ENCODE measurements at places on chromosomes 5 and 9.

DNA sequence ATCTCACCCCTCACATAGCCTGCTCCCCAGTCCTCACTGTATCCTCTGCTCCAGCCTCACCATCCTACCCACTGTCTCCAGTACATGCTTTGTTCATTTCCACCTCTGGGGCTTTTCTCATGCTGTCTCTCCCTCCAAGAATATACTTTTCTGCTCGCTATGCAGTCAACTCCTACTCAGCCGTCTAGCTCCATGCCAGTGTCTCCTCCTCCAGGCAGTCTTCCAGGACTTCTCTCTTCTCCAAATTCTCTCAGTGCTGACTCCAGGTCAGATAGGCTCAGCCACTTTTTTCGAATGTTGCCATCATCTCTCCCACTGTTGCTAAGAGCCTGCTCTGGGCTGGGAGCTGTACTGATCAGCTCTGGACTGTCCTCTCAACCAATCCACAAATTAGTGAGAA is 8.0 kb upstream of the DAB2IP start:
- DNase-seq = no peak

DNA sequence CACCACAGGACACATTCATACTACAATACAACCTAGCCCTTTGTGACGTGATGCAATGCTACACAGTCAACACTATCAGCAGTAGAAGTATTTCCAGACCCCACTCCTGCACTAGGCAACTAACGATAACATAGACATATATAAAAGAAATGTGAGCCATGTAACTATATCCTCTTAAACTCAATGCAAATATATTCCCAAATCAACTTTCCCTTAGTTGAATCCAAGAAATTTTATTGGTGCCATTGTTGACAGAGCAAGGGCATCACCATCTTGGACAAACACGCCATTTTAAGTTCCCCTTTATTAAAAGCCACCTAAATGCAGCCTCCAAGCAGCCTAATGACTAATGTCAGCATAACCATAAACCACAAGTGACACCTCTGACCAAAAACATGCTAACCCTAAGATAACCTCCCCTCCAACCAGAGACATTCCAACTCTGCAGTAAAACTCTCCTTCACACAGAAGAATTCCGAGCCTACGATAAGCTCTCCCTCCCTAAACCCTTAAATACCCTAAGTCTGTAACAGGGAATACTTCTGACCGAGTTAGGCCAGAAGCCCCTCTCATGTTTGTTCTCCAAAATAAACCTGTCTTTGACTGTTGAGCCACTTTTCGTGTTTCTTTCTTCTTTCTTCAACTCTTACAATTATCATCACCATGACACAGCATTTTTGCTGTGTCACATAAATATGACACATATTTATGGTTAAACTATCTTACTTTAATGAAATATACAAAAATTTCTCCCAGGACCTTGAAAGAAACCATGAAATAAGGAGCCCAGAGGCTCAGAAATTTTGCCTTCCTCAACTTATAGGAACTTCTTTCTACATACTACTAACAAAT is 1497.8 kb downstream of the EFNA5 start:
- DNase-seq = no peak

GRCh38 chr9:84068872-84069271 is 88.3 kb downstream of the RMI1 start:
- DNase-seq = no peak

DNA sequence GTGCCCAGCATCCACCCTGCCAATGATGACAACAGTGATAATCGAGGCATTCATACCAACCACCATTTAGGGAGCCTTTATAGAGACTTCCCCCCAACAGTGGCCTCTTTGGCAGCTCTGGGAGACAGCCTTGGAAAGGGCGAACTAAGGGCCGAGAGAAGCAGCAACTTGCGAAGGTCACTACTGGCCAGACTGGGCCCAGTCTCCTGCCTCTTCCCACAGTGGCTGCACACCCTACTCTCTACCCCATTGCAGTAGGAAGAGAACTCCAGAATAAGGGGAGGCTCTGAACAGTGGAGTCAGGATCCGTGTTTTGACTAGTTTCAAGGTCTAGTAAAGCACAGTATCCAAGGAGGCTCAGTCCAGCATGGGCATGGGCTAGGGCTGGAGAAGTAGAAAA is 5.3 kb downstream of the LHX6 start:
- no peak for DNase-seq

- no peak for DNase-seq
These were observed 61.1 kb downstream of the PTCH1 start for GRCh38 chr9:95455714-95456113.

DNA sequence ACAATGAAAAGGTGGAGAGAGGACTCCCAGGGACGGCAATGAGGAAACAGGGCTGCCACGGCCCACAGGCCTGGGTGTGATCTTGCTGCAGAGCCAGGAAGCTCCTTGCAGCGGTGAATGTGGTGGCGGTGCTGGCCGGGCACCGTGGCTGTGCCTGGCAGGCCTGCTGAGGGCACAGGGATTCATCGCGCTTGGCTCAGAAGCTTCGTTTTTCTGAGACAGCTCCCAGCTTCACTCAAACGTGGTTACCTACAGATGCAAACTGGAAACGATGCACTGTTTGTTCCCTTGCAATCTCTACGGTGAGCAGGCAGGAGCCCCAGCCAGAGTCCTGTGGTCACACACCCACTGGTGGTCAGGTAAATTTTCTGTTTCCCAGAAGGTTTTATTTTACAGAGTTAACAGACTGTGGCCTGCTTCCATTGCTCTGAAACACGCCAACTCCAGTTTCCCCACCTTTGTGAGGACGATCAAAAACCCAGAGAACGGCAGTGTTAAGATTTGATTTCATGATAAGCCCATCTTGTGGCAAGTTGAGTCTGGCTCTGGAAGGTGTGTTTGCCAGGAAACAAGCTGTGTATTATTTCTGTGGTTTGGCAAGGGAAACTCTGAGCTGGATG is 183.9 kb downstream of the AUH start:
- no peak for DNase-seq

DNA sequence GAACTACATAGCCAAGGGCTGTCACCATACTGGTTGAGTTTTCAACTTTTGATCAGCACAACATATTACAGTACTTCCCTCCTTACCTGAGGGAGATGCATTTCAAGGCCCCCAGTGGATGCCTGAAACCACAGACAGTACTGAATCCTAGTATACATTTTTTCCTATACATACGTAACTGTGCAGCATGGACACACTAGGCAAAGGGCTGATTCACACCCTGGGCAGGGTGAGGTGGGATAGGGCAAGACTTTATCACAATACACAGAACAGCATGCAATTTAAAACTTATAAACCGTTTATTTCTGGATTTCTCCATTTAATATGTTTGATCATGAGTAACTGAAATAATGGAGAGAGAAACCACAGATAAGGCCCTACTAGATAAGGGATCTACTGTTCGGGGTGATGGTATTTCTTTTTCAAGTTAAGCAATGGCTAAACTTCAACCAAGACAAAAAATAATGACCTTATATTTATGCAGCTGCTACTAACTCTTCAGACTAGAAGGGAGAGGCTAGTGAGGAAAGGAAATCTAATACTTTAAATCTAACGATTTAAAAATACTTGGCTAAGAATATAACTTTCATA is 186.9 kb upstream of the GNA14 start:
- no peak for DNase-seq

DNA sequence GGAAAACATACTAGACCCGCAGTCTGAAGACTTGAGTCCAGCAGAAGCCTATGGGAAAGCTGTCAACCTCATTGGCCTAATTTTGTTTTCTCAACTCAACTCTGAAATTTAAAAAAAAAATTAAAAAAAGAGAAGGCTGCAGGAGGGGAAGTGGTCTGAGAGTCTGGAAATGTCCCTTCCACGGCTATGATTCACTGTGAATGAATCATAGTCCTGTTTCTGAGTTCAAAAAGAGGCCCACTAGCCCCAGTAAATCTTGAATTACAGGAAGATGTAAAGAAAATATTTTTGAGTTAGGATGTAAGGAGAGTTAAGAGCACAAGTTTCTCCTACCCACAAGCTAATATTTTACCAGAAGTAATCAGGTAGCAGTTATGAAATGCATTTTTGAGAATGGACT is 565.5 kb upstream of the DMAC1 start:
- DNase-seq = peak; percentile 82

DNA sequence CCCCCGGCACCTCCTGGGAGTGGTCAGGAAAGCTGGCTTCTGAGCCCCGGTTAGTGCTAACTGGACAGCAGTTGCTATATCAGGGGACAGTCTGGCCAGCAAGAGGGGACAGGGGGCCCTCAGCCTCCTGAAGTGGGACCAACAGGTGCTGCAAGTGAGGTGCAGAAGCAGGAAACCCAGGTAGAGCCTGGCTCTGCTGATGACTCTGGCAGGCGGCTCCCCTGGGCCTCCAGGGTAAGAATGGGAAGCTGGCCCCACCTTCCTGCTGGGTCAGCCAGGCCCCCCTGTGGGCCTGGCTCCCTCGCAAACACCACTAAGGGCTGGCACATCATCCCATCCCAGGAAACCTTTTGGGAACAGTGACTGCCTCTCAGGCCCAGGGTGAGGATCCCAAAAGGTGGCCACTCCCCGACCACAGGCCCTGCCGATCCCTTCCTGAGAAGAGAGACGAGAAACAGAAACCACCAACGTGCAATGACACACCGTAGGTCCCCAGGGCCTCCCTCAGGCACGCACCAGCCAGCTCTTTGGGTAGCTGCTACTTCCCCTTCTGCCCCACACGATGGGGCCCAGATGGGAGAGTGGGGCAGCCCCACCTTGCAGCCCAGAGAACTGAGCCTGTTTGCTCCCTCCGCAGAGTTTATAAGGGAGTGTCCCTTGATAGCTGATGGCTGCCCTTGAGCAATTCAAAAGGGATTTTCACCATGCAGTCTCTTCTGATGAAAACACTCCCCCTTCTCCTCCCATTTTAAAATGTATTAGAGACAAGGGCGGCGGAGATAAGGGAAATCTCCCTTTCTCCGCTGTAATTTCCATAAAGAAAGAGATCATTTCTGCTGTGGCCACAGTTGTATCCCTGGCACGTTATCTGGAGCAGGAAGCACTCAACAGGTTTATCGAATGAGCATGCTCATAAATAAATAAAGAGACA is 76.8 kb downstream of the STK10 start:
- peak; percentile 79 for DNase-seq

- no peak for DNase-seq
These were observed 179.3 kb upstream of the FGF10 start for GRCh38 chr5:44568519-44568918.

GRCh38 chr5:137300411-137301240 is 198.5 kb downstream of the SPOCK1 start:
- DNase-seq = peak; percentile 73

GRCh38 chr9:121182101-121182836 is 19.4 kb downstream of the RAB14 start:
- no peak for DNase-seq

DNA sequence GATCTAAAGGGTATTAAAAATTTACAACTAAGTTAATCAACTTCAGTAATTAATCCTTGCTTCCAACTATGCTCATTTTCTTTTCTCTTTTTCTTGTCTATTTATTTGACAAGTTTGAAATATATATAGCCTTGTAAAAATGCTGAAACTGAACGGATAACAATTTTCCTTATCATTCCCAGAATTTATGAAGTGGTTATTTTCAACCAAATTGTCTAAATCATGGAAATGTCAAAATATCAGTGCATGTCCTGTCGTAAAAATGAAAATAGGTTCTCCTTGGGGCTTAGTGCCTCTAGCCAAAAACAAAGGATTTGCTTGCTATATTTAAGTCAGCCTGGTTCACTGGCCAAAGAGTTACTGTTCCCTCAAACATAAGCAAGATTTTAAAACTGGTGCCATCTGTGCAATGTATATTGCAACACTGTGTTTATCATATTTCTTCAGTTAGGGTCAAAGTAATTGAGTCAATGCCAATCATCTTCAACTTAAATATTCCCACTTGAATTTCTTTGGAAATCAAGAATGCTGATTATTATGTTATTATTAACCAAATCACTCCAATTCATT is 798.3 kb downstream of the MAT2B start:
- no peak for DNase-seq

GRCh38 chr5:54108136-54108535 is 202.2 kb downstream of the ARL15 start:
- peak; percentile 20 for DNase-seq

GRCh38 chr5:671459-672328 is 21.5 kb downstream of the TPPP start:
- DNase-seq = peak; percentile 54

GRCh38 chr5:657570-657969 is 35.6 kb downstream of the TPPP start:
- DNase-seq = peak; percentile 41

DNA sequence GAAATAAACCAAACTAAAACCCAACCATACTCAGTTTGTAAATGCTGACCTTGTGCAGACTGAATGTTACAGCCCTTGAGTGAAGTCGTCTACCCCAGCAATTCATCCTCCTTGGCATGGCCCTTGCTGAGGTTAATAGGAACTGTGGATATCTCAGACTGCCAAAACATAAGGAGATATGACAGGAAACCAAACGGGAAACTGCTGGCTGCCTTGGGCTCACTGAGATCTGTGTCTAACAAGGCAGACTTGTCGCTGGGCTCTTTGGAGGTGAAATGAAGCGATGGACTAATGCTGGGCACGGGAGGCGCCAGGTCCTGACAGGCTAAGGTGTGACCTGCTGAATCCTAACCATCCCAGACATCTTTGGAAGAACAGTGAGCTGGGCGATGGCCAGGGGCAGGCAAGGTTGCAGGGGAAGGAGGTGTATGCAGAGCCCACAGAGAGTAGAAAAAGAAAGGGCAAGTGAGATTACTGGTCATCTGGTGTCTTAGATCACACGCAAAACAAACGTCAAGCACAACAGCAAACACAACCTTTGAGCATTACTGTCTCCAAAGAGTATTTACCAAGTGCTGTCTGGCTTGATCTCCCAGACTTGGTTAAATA is 44.6 kb upstream of the ALDH1A1 start:
- DNase-seq = no peak

GRCh38 chr9:15231788-15232635 is 75.0 kb downstream of the TTC39B start:
- DNase-seq = no peak

GRCh38 chr5:138316355-138316754 is 15.2 kb downstream of the CDC25C start:
- no peak for DNase-seq

- no peak for DNase-seq
These were observed 657.6 kb upstream of the RIOK2 start for GRCh38 chr5:97840643-97841042.

GRCh38 chr9:13140843-13141592 is 138.5 kb downstream of the MPDZ start:
- no peak for DNase-seq

DNA sequence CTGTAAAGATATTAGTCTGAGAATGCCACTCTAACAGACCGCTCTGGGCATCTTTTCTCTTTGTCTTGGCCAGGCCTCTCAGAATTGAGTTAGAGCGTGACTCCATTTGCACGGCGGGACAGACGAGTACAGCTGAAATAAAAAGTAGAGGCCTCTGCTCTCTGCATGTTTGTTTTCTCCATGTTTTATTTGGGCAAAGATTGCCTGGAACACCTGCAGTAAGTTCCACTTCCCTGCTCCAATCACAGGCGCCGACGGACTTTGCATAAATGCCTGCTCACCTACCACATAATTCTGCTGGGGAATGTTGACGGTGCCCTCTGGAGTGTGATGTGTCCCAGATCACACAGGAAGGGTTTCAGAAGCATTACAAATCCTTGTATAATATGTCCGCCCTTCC is 10.6 kb downstream of the SPOCK1 start:
- DNase-seq = no peak

GRCh38 chr9:1008216-1008615 is 31.8 kb downstream of the DMRT3 start:
- no peak for DNase-seq

GRCh38 chr9:136728548-136729123 is 14.1 kb downstream of the LCN10 start:
- peak; percentile 35 for DNase-seq

GRCh38 chr9:14316602-14317300 is 2.8 kb upstream of the NFIB start:
- no peak for DNase-seq
